ENCODE measurements at places on chromosomes 5 and 9.

GRCh38 chr9:120913647-120914264 is 12.8 kb downstream of the TRAF1 start:
- DNase-seq = no peak

DNA sequence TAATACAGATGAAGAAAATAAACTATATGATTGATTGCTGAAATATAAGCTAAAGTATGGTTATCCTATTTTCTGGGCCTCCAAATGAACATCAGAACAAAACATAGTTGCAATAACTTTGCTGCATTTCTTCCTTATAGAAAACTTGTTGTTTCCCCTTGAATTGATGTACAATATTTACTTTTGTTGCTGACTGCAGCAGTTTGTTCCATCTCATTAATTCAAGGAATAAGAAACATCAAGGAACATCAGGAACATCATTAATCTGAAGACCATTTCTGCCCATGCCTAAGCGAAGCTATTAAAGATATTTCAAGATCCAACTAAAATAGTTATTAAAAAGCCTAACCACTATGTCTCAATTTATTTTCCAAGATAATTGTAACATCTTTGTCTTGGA is 363.6 kb upstream of the EDIL3 start:
- DNase-seq = no peak

- DNase-seq = no peak
These were observed 148.4 kb upstream of the CLINT1 start for GRCh38 chr5:158007336-158007735.

GRCh38 chr5:81172710-81173109 is 60.4 kb upstream of the CKMT2 start:
- no peak for DNase-seq

- no peak for DNase-seq
These were observed 86.9 kb downstream of the CYFIP2 start for GRCh38 chr5:157352756-157353340.

DNA sequence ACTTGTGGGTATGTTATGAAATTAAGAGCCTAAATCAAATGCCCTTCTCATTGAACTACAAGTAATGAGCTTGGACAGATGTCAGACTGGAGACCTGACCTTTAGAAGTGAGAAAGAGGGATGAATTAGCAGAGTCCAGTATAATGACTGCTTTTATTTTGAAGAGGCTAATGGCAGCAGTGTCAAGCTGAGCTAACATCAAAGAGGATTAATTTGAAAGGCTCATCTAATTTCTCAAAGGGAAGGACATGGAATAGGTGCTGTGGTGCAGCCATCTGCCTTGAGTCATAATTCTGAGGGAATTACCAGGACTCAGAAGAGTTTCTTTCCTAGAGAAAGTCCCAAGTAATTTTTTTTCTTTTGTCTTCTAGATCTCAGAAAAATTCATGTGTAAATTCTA is 57.6 kb downstream of the FAM81B start:
- DNase-seq = no peak

GRCh38 chr9:76365028-76365427 is 29.2 kb downstream of the RFK start:
- DNase-seq = peak; percentile 45

- peak; percentile 52 for DNase-seq
These were observed 117.4 kb downstream of the SMARCA2 start for GRCh38 chr9:2132484-2133082.

GRCh38 chr5:5316334-5316733 is 106.1 kb upstream of the ICE1 start:
- peak; percentile 80 for DNase-seq

DNA sequence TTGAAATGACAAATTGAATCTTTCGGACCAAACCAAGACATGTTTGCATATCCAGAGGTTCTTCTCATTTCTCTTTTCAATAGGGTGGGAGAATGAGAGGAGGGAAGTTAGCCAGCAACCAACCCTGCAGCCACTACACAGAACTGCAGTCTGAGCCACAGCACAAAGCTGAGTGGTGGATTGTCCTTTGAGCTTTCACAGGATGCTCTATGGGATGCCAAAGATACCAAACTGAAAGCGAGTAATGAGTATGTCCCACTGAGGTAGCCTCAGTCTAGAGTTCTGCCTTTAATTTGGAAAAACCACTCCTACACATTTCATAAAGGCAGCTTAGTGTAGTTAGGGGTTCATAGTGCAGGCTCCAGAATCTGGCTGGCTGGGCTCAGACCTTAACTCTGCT is 114.9 kb downstream of the MARCHF3 start:
- DNase-seq = no peak

DNA sequence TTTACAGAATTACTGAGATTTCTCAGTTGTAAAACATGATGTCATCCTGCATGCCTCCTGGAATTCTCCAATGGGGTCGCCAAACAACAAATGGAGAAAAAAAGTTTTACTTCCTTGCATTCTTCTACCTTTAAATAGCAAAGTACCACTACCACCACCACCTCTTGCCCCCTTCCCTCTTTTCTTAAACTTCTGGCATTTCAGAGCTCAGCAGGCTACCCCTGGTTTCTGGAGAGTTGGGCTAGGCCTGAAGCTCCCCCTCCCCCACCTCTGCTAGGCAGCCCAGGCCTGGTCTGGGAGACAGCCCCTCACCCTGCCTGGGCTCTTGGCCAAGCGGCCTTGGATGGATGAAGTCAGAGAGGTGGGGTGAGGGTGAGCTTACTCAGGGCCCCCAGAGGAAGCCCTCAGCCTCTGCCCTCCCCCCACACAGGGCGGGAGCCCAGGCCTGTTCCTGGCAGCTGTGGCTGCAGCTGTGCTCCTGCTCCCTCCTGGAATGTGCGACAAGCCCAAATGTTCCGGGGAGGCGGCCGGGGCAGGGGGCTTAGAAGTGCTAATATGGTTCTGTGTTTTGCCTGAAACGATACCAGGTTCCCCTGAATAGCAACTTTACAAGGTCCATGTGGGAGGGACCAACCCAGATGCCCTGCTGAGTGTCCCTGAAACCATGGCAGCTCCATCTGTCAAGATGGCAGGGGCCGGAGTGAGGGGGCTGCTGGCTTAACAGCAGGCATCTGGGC is 6.0 kb upstream of the CCIN start:
- peak; percentile 97 for DNase-seq

DNA sequence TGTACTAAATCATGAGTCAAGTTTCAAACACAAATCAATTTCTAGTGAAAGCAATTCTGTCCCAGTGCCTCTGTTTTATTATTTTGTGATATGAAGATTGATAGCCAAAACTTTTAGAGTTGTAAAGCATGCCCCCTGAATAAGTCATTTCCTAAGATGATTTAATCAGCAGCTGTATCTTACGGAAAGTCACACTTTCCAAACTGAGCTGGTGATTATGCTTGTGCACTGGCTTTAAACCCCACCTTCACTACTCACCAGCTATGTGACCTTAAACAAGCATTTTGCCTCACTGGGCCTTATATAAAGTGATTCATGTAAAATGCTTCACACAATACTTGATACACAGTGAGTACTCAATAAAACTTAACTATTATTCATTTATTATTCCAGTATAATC is 78.1 kb downstream of the EDIL3 start:
- peak; percentile 21 for DNase-seq

DNA sequence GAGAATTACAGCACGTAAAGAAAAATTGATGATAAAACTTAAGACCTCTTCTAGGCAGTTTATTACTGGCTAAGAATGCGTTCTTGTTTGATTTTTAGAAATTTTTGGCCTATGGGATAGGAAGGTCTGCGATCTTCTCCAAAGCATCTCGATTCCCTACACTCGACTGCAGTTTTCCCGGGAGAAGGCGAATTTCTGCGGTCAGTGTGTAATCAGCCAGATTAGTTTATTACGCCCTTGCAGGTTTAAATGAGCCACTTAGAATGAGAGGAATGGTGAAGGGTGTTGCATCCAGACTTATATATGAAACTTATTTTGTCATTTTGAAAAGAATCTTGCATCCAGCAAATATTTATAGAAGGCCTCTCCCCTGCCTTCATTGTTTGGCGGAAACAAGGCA is 1.2 kb downstream of the MTAP start:
- DNase-seq = no peak

- no peak for DNase-seq
These were observed 125.0 kb upstream of the PITX1 start for GRCh38 chr5:135158982-135159381.

GRCh38 chr5:58466939-58467338 is 7.1 kb upstream of the PLK2 start:
- DNase-seq = peak; percentile 68

DNA sequence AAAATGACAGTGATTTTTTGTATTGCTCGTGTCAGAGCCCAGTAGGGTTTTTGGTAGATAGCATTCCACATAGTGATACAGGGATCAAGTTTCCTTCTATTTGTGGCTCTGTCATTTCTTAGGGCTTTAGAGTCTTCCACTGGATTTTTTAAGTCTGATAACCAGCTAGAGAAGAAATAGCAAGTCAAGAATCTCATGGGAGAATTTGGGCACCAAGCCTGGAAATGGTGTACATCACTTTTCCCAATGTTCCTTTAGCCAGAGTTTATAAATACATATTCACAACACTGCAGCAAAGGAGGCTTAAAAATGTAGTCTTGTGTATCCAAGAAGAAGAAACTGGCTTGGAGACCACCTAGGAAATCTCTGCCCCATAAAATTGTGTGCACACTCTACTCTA is 647.1 kb upstream of the KLF4 start:
- DNase-seq = no peak

GRCh38 chr5:14187660-14188059 is 44.5 kb downstream of the TRIO start:
- no peak for DNase-seq

GRCh38 chr5:55175781-55176175 is 2.8 kb upstream of the CDC20B start:
- DNase-seq = no peak

GRCh38 chr9:78572266-78572665 is 275.3 kb downstream of the PSAT1 start:
- DNase-seq = no peak

DNA sequence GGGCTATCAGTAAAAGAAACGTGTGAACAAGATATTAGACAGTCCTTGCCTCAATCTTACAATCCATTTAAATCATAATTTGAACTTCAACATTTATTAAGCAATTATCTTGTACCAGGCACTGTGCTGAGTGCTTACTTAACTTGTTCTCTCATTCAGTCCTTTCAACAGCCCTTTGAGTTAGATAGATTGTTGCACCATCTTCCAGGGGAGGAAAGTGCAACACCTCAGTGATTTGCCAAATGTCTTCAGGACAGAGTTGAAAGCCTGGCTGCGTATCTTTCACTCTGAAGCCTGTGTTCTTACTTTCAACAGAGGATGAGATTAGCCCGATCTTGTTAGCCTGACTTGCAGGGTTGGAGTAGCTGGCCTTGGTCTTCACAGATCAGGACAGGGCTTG is 34.2 kb upstream of the SUB1 start:
- no peak for DNase-seq

- DNase-seq = no peak
These were observed 2.4 kb upstream of the ARSI start for GRCh38 chr5:150305095-150305494.

DNA sequence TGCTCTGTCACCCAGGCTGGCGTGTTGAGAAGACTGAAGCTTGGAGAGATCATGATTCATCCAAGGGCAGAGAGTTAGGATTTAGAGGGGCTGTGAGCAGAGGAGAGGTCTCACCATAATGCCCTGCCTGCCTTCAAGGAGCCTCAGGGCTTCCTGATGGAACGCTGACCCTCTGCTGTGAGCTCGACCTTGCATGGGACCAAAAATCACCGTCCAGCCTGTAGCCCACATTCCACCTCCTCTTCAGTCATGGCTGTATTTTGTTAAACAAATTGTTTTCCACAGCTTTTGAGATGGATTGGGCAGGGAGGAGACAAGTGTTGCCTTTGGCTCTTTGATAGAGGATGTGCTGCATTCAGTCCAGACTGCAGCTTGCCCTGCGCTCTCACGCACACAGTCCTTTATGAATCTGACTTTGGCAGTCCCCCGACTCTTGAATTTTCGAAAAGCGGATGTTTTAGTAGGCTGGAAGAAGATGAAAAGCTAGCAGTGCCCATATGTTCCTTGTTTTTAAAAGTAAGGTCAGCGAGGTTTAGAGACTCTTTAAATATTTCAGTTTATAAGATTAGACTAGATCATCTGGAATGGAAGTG is 79.5 kb downstream of the MVB12B start:
- peak; percentile 31 for DNase-seq

DNA sequence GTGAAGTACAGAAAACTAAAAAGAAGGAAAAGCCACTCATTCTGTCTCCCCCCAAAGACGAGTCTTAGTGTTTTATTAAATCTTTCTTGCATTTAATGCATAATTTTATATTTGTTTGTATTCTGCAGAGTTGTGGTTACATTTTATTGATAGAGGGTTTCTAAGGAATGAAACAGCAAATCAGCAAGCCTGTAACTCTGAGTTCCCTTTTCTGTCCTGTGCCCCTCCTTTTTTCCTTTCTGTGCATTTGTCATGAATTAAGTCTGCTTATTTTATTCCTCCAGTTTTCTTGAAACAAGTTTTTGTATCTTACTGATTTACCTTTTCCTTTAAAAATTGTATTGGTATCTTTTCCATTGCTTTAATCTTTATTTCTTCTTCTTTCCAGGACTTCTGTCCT is 132.8 kb downstream of the MUSK start:
- no peak for DNase-seq

GRCh38 chr9:105693435-105694189 is 729 bp upstream of the TMEM38B start:
- DNase-seq = no peak

DNA sequence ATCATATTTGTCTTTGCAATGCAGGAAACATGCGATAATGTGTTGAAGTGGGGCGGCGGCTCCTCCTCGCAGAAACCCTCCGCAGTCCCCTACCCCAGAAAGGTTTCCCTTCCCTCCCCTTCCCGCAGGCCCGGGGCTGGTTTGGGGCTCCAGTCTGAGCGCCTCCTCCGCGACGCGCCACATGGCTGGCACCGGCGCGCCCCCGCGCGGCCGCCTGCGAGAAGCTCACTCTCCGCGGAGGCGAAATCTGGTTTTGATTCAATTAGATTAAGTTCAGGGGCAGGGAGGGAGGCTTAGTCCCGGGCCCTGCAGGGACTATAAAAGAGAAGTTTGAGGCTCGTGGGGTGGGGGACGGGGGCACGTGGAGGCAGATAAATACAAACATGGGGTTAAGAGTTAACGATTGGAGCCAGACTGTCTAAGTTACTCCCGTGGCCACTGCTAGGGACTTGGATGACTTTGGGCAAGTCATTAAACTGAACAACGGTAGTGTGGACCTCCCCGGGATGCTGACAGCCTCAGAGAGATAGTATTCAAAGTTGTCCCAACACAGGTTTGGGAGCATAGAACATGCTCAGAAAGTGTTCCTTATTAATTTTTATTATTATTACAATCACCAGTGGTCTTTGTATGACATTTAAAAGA is 69.4 kb downstream of the MSX2 start:
- peak; percentile 65 for DNase-seq

GRCh38 chr5:132491368-132492364 is 1.1 kb upstream of the IRF1 start:
- DNase-seq = no peak

GRCh38 chr9:82593501-82593900 is 469.4 kb downstream of the RASEF start:
- no peak for DNase-seq

- no peak for DNase-seq
These were observed 43.2 kb upstream of the ORM1 start for GRCh38 chr9:114279693-114280092.

Data from fibroblast of skin of abdomen (primary cell).